Glomerular endothelial cell (primary cell): ENCODE measurements at places on chromosomes 2 and 18. TPM values are rescaled to one million over a fixed set of nuclear protein-coding genes. Genes with fewer than 3 reads are reported as not detected.
A peak's percentile ranks its signal among the peaks of the same experiment; 100 is the strongest.

DNA sequence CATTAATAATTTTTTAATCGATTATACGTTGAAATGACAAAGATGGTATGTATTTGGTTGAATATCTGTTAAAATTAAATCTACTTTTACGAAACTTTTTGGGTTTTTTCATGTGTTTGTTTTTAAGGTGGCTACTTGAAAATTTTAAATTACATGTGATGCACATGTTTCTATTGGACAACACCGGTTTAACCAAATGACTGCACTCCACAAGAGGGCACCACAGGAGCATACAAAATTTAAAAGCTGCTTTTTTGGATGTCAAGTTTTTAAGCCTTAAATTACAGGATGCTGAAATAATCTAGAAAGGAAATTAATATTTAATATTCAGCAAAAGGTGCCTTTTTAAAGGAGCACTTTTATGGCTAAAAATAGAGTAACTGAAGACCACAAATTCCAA is 98.7 kb downstream of the ACVR1 start:
- DNase-seq: peak; percentile 37

Gene NOL4
- 0.05 TPM in 1 of 2 replicates, not detected in the other for total RNA-seq

Gene PPP4R1
- total RNA-seq: 60.4 and 98.1 TPM in 2 replicates

DNA sequence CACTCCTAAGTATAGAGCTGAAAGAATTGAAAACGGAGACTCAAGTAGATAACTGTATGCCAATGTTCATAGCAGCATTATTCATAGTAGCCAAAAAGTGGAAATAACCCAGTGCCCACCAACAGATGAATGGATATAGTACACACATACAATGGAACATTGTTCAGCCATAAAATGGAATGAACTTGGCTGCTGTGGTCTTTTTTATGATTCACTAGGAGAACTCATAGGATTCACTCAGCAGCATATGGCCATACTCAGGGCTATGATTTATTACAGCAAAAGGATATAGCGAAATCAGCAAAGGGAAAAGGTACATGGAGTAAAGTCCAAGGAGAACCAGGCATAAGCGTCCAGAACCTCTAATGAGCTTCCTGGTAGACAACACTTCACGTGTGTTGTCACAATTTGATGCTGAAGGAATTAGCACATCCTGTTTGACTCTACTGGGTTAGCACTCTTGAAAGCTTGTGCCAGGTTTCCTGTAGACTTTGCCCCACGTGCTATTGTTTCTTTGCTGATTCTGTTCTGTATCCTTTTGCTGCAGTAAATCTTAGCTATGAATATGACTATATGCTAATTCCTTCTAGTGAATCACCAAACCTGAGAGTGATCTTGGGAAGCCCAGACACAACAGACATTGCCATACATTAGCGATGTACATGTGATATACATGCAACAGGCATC is 15.7 kb downstream of the SPC25 start:
- no peak for DNase-seq

- no peak for DNase-seq
These were observed 28.2 kb upstream of the MCM6 start for GRCh38 chr2:135904341-135904989.

DNA sequence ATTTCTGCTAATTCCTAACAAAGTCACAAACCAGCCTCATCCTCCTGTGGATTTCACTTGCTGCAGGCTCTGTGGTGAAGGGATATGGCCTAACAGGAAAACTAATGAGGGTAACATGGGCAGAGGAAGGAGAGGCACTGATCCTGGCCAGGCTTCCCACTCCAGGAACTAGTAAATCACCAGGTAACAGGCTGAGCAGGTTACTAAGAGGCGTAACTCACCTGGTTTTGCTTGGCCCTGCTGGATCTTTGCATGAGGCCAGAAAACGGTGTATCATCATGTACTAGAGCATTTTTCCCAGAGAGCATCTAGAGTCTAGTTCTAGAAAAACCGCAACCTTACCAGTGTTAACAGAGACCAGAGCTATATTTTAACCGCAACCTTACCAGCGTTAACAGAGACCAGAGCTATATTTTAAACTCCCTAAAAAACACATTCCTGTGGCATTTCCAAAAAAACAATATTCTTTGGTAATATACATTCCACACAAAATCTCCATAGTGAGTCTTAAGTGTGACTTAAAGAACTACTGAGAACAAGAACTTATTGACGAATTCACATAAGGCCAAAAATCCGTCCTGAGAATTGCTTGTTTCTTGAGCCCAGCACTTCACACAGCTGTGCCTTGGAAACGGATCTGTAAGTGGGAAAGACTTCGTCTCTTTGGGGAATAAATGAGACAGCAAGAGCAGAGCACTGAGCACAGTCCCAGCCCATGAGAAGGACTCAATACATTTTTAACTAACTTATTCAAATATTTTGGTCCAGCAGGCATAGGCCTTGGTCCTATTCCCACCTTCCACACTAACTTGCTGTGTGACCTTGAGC is 43.4 kb downstream of the DPP4 start:
- no peak for DNase-seq

GRCh38 chr2:37300578-37300977 is 24.1 kb downstream of the PRKD3 start:
- DNase-seq: no peak

DNA sequence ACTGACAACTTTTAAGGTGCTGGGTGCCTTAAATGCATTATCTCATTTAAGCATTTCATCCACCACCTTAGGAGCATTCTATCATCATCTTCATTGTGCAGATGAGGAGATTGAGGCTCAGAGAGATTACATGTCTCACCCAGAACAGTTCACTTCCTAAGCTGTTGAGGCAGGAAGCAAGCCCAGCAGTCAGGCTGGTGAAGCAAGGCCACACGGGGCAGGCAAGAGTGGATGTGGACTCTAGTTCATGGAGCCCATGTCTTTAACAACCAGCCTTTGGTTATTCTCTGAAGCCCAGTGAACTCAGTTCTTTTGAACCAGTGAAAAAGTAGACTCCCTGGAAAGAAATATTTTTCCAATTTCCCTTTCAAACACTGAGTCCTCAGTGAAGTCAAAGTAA is 294.8 kb upstream of the MGAT5 start:
- DNase-seq: no peak

GRCh38 chr2:212979799-212980198 is 171.6 kb downstream of the IKZF2 start:
- no peak for DNase-seq

Gene RBBP8
- 5.4 and 11.8 TPM in 2 replicates for total RNA-seq

DNA sequence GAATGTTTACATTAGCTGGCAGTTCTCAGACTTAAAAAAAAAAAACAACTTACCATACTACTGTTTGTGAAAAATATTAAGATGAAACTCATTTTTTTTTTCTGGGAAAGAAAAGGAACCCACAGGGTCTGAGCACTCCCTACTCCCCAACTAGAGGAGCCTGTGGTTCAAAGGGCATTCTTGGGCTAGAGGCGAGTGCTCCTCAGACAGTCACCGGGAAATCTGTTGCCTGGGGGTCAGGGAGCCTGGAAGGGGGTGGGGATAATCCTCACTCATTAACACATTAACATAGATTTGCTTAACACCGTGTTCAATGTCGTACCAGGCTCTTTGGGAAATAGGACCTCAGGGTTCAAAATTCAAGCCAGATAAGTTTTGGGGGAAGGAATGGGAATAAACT is 57.6 kb downstream of the LAMA3 start:
- no peak for DNase-seq

Gene C2orf78
- total RNA-seq: not detected in 2 replicates

Gene DCDC2C
- total RNA-seq: not detected in 2 replicates

Gene ERMN
- 0.19 TPM in 1 of 2 replicates, not detected in the other for total RNA-seq

- DNase-seq: no peak
These were observed 14.6 kb downstream of the FARSB start for GRCh38 chr2:222641336-222641735.

GRCh38 chr2:42906557-42907411 is 114.4 kb upstream of the HAAO start:
- DNase-seq: no peak

- no peak for DNase-seq
These were observed 124.3 kb downstream of the PAX3 start for GRCh38 chr2:222174450-222174849.

Gene AQP12B
- not detected in 2 replicates for total RNA-seq

DNA sequence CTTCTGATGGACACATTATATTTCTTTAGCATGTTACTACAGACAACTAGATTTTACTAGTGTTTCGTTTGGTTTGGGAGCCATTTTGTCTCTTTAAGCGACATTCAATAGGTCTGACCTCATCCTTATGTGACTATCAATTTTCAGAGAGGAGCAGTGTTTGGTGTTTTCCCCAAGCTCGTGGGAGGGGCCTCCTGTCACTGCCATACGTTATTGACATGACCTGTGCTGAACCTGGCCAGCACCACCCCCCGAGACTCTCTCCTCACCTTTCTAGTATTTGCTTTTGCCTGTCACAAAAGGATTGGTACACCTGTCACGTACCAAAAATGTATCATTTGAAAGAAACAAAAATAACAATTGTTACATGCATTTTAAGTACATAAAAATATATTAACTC is 69.3 kb downstream of the PSMG2 start:
- no peak for DNase-seq

DNA sequence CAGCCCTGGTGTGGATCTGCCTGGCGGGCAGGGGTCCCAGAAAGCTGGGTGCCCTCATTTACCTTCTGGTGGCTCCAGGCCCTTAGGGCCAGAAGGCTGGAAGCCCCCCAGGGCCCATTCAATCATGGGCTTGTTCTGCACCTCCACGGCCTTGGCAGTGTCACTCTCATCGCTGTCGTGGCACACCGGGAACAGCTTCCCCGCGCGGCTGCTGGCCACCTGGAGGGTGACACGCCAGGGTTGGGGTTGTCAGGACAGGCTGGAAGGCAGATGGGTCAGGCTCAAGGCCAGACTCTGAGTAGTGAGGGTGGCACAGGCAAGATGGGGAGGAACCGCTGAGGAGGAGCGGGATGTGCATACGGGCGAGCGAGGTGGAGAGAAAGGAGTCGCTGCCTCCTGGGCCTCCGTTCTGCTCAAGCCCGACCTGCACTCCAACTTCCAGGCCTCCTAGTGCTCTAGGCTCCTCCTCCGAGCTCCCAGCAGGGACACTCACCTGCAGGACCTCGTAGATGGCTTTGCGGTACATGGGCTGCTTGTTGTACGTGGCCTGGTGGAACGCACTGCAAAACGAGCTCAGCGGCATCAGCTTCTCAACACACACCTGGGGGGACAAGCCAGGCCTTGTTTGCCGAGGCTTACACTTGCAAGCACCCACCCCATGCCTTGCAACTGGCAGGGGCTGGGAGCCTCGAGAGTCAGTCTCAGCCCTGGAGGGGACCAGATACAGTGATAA is 78.3 kb upstream of the POMC start:
- DNase-seq: no peak

DNA sequence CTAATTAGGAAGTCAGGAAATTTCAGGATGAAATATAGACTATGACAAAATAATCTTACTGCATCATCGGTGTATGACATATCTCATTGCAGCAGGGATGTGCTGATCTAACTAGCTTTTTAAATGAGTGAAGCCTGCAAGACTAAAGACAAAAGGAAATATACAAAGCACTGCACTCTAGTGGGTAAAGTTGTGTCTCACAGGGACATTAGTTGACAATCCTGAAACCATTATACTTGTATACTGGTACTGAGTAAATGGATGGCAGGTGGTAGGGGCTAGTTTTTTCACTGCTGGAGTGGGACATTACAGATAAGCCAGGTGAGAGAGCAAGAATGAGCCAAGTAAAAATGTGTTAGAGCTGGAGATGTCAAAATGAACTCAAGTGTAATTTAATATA is 317.5 kb upstream of the RAB6C start:
- no peak for DNase-seq

DNA sequence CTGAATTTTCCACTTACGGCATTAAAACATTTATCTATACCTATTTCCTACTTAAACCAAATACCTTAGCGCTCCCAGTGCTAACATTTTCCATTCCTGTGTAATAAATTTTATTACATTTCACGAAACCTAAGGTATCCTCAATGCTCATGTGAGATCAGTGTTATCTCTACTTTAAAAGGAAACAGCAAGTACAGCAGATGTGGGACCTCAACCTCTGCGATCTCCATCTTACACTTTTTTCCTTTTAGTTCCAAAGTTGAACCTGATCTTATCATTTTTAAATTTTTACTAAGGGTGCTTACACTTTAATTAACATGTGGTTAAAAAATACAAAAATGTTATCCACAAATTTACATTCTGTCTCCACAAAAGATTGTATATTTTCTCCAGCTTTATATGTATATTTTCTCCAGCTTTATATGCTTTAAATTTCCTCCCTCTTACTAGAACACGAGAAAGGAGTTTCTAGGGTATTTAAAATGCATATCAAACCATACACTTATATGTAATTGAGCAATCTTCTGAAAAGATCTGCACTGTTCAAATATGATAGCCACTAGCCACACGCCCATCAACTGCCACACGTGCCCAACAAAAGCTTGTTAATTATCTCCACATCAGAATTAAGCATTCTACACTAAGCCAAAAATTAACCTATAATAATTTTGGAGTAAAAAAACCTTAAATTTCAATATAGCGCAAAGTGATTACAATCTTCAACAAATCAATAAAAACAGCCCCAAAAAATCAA is 38.1 kb downstream of the MBOAT2 start:
- no peak for DNase-seq

Gene TFCP2L1
- total RNA-seq: 0.10 TPM in 1 of 2 replicates, not detected in the other

DNA sequence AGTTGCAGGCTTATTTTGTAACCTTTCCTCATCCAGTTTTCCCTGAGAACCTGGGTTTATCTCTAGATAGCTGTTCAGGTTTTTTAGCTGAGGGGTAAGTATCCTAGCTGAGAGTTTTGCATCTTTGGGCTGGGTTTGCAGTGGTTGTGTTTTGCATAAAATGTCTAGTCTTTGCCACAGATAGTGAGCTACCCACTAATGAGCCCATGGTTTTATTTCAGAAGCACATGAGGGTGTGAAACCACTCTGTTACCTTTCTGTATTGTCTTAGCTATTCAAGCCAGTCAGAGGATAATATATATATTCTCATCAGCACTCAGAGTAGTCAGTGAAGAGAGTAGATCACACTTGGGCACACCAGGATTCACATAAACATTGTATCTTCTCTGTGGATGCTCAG is 24.6 kb upstream of the TXNDC2 start:
- no peak for DNase-seq

GRCh38 chr18:74637070-74637469 is 39.4 kb downstream of the ZNF407 start:
- DNase-seq: no peak

Gene NT5C1B
- not detected in 2 replicates for total RNA-seq

DNA sequence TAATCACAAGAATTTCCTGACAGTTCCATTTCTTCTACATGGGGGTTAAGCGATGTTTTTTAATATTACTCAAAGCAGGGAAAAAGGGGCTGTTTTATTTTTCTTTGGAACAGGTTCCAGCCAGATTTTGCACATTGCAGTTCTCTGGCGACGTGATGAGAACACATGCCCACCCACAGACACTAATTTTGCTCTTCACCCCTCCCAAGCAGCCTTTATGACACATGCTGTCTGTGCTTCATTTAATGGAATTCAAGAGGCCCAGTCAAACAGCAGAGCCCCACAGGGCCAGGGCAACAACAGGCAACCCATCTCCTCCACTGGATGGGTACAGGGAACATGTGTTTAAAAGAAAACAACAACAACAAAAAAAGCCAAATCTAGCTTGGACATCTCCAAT is 70.8 kb downstream of the SPRED2 start:
- no peak for DNase-seq

GRCh38 chr2:153391131-153391530 is 87.4 kb downstream of the RPRM start:
- no peak for DNase-seq

- DNase-seq: peak; percentile 7
These were observed 67.1 kb downstream of the ABCG8 start for GRCh38 chr2:43905871-43906270.

- DNase-seq: no peak
These were observed 327.6 kb downstream of the DCC start for GRCh38 chr18:52667463-52668065.

- no peak for DNase-seq
These were observed 1044.1 kb upstream of the ZEB2 start for GRCh38 chr2:145563741-145564615.

Gene GKN1
- not detected in 2 replicates for total RNA-seq
